ENCODE measurements at places on chromosomes 7 and 10.

DNA sequence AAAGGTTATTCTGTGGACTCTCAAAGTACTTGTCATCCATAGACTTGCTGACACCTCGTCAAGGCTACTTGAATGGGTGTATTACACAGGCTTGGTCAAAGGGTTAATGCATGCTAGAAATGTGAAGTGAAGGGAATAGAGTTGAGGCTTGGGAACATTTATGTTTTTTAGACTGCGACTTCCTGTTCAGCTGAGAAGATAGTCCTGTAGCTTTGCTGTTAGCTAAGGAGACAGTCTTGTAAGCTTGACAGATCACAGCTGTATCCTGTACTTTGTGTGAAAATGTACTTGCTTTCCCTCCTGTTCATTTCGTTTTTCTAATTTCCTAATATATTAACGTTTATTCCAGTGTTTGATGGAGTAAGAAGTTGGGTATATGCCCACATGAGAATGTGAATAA is 52.1 kb downstream of the ADD3 start:
- DNase-seq = no peak

- DNase-seq = no peak
Measured at GRCh38 chr7:14714161-14714728, 188.3 kb downstream of the DGKB start.

DNA sequence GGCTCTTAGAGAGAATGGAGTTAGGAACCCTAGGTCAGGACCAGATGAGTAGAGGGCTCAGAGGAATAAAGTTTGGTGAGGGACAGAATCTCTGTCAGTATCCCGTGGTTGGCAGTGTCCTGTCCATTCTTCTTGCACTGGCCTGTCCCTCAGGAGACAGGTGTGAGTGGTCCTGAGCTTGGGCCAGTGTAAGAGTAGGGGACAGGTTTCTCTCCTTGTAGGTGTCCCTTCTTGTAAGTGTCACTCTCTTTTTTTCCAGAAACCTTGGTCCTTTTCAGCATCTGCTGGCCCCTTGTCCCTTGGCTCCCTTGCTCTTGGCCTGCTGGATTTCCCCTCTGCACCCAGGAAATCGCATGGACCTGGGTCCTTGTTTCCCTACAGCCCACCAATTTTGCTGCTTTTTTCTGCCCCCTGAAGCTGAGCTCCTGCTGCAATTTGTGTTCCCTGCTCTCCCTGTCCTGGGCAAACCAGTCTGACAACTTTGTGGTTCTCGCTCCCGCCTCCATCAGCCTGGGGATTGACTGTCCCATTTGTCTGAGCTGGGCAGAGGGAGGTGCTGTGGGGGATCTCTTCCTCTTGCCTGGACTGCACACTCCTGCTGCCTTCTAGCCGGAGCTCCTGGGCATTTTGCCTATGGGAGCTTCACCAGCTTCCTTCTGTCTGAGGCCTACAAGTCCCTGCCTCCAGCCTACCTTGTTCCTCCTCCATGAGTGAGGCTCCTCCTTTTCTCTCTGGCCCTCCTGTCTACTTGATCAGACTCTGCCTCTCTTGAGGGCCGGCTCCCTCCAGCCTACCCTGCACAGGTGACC is 6.5 kb downstream of the TSPAN14 start:
- DNase-seq = peak; percentile 63

DNA sequence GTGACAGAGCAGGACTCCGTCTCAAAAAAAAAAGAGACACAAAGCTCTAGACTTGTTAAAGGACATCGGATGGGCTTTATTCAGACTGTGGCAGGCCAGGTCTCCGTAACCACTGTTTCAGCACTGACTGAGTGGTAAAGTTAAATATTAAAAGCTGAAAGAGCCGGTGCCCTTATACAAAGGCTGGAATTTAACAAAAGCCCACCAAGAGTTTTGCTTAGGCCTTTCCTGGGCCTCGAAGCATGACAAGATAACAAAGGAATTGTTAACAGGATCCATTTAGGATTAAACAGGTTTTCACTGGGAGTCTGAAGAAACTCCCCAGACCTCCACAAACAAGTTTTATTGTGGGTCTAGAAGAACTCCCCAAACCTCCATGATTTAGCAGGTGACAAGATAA is 727.8 kb downstream of the TYW1 start:
- no peak for DNase-seq

GRCh38 chr7:51589111-51589510 is 272.5 kb upstream of the COBL start:
- DNase-seq = no peak

DNA sequence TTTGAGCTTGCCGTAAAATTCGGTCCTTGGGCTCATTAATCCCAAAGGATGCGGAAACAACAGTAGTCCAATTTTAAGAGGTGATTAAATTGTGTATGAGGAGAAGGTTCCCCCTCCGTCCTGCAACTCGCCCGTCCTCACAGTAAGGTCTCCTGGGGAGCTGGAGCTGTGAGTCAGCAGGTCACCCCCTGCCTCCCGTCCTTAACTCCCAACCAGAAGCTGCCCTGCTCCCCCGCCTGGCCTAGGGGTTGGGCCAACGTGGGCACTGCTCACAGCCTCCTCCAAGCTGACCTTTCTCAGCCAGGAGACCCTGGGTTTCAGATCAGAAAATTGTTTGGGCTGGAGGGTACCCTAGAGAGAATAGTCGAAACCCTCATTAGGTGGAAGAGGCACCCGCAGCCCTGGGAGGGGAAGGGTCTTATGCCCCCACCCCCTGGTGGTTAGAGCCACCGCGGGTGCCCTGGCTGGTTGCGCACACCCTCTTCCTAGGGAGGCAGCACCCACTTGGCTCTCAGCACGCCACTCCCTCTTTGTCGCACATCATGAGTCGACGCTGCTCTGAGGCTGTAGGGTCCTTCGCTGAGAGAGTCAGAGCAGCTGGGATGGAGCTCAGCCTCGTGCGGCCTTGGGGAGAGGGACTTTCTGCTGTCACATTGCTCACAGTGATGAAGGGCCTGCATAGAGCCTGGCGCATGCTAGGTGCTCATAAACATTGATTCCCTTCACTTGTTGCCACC is 131.2 kb downstream of the TACC2 start:
- no peak for DNase-seq

DNA sequence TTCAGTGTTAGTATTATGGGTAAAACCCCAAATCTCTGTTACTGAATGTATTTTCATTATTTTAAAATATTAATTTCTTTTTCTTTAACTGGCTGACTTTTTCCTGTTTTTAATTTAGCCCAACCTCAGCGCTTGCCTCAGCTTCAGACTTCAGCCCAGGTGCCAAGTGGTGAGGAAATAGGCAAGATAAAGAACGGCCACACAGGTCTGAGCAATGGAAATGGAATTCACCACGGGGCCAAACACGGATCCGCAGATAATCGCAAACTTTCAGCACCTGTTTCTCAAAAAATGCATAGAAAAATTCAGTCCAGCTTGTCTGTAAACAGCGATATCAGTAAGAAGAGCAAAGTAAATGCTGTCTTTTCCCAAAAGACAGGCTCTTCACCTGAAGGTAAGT is 57.5 kb downstream of the MDFIC start:
- DNase-seq = no peak

- DNase-seq = no peak
Measured at GRCh38 chr7:50621206-50621605, 56.0 kb upstream of the DDC start.

DNA sequence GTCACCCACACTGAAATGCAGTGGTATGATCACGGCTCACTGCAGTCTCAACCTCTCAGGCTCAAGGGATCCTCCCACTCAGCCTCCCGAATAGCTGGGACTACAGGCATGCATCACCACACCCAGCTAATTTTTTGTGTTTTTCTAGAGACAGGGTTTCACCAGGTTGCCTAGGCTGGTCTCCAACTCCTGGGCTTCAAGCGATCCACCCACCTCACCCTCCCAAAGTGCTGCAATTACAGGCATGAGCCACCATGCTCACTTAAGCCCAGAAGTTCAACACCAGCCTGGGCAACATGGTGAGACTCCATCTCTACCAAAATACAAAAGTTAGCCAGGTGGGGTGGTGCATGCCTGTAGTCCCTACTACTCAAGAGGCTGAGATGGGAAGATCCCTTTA is 33.5 kb downstream of the GDI2 start:
- DNase-seq = no peak

- no peak for DNase-seq
Measured at GRCh38 chr7:150931199-150931869, 46.8 kb downstream of the KCNH2 start.

GRCh38 chr7:140992422-140992821 is 22.3 kb downstream of the MRPS33 start:
- DNase-seq = no peak

DNA sequence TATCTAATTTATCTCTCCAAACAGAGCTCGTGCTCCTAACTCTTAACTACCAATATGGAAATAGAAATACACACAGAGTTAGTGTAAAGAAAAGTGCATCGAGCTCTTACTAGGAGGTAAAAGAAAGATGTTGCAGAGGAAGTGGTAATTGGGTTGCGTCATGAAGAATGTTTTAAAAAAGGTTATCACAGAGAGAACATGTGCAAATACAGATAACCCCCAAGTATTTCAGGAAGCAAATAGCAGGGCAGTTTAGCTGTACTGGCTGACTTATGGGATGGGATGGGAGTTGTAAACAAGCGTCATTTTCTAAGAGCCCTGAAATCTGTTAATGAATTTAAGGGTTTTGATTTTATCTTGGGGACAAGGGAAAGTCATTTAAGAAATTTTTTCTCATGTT is 153.9 kb downstream of the AGMO start:
- DNase-seq = no peak

DNA sequence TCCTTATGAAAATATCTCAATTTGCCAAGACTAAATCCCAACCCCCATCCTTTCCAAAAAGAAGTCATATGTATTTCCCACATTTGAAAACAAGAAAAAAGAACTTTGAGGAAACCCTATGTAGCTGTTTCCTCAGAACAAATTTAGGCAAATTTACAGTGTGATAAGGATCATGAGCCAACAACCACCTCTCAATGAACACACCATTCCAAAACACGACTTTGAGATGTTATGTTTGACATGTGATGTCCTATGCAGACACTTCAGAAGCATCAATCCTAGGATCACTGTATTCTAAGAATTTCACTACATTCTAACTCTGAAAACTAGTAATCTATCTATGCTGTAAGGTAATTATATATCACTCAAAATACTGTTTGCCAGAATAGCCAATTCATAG is 62.2 kb downstream of the NT5C2 start:
- no peak for DNase-seq

DNA sequence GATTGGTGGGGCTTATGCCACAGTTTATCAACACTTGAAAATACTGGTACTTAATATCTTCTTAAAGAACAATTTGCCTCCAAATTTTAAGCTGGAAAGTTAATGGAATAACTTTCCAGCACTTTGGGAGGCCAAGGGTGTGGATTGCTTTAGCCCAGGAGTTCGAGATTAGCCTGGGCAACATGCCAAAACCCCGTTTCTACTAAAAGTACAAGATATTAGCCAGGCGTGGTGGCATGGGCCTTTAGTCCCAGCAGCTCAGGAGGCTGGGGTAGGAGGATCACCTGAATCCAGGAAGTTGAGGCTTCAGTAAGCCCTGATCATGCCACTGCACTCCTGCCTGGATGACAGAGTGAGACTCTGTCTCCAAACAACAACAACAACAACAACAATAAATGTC is 56.0 kb downstream of the PRF1 start:
- DNase-seq = no peak

DNA sequence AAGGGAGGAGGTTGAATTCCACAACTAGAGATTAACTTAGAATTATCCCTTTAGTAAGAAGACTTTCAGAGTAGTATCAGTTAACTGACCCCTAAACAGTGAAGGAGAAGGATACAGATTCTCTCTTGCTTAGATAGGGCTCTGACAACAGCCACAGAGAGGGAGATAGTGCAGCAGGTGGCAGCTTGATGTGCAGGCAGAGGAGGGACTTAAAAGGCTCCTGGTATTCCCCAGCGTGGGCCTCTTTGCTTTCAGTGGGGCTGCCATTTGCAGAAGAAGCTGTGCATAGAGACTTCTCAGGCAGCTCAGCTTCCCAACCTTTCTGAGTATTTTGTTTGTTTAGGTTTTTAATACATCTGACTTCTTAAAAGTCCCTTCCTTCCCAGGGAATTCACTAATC is 16.0 kb downstream of the FZD1 start:
- no peak for DNase-seq

DNA sequence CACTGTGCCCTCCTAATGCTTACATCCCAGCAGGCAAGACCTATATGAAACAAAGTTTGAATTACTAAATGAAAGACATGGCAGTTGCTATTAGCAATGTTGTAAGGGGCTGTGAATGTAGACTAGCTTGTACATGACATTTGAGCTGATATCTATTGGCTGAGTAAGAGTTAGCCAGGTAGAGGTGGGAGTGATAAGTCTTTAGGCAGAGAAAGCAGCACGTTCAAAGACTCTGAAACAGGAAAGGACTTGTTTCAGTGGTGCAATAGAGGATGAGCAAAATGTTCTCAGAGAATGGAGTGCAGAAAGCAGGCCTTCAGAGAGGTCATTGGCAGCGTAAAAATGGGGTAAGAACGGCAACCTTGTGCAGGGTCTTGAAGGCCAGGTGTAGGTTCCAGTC is 687.6 kb downstream of the AUTS2 start:
- no peak for DNase-seq

GRCh38 chr7:2651847-2652735 is 20.3 kb downstream of the TTYH3 start:
- no peak for DNase-seq

DNA sequence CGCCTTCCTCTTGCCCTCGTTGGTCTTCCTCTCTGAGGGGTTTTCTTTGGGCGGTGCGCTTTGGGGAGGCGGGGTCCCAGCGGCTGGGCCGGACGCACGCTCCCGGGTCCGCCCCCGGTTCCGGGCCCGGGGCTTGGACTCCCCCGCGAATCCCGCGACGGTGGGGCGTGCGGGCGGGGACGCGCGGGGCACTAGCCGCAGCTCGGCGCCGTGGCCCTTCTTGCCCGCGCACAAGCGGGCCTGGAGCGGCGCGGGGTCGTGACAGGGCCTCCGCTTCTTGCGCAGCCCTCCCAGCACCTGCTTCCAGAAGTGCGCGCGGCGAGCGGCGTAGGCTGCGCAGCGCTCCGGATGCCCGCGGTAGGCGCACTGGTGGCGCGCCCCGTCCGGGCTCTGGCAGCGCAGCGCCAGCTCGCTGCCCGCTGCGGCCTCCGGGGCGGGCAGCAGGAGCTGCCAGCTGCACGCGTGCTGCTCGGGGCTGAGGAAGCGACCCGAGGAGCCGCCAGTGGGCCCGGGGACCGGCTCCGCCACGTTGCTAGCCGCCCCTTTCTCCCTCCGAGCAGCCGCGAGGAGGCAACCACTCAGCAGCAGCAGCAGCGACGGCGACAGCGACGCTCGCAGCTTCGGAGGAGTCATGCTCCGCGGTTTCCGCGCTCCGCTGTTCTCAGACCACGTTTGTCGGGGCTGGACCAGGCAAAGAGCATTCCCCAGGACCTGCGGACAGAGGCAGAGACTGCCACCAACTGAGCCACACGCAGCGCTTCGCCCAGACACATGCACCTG is 759 bp downstream of the FGFBP3 start:
- peak; percentile 41 for DNase-seq

- DNase-seq = no peak
Measured at GRCh38 chr10:32023264-32023663, 33.0 kb downstream of the KIF5B start.

DNA sequence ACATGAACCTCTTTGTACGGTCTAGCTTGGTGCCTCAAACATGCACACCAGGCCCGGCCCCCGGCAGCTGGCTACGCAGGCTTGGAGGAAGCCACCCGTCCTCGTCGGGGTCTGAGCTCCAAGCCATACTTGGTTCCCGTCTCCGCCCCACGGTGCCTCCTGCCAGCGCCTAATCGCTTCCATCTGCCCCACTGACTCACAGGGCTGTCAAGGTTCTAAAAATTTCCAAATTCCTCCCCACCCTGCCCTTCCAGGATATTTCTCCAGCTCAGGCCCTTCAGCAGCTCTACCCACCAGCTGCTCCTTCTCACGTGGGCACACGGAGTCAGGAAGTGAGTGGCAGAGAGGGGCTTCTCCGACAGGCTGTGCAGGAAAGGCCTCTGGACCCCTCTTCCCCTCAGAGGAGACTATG is 38.8 kb downstream of the TMEM270 start:
- DNase-seq = no peak
